ENCODE measurements at places on chromosomes 12 and 14. TPM values are rescaled to one million over a fixed set of nuclear protein-coding genes. Genes with fewer than 3 reads are reported as not detected.

DNA sequence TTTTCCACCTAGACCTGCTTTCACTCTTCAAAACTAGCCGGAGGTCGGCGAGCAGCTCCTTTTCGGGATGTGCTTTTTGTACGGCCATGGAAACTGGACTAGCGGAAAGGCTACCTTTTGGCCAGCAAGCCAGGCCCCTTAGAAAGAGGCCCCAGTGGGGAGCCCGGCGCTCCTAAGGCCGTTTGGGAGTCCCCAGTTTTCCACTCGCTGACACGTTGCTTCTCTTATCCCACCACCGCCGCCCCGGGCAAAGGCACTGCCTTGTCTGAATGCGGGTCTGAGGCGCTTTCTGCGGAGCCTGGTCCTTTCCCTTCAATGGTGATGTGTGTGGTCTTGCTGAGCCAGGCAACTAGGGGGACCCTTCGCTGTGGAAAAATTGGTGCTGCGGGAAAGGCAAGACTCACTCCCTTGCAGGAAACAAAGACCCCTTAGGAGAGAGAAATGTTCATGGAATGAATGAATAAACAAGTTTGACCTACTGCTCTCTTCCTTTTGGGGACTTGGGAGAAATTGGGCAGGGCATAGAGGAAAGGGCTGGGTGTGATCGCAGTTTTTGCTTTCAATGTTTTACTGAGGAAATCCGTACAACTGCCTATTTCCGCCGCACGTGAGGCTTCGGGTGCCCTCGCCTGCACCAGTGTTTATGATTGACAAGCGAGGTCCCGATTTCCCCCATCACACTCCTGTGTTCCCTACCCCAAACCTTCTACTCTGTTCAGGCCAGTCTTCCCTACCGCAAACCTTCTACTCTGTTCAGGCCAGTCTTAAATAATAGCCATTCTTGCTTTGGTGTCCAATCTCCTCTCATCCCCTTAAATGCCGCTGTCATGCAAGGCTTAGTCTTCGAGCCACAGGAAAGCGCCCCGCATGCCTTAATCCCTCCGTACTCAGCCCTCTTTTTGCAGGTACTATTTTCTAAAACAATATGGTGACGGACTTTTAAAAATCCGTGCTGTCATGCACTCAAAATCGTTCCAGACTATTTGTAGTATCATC lies 1.0 kb upstream of the SLC38A2 start:
- DNase-seq = peak; percentile 92

GRCh38 chr12:61452076-61452475 lies 808.1 kb upstream of the USP15 start:
- no peak for DNase-seq

DNA sequence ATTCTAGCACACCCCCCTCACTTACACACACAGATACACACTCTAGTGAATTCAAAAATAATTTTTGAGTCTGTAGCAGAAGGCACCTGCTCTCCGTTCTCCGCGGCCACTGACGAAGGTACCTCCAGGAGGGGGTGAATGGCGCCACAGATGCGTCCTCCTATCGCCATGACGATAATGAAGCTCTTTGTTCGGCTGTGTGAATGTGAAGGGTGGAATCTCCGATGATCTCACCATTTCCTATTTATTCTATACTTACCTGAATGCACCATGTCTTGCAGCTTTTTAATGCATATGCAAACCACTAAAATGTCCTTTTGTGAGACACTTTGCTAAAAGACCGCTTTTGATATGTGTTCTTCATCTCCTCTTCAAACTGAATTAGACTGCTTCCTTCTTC lies 162.7 kb downstream of the EGLN3 start:
- DNase-seq = no peak

- no peak for DNase-seq
These were observed 153.5 kb downstream of the KCNA5 start for GRCh38 chr12:5197131-5197530.

DNA sequence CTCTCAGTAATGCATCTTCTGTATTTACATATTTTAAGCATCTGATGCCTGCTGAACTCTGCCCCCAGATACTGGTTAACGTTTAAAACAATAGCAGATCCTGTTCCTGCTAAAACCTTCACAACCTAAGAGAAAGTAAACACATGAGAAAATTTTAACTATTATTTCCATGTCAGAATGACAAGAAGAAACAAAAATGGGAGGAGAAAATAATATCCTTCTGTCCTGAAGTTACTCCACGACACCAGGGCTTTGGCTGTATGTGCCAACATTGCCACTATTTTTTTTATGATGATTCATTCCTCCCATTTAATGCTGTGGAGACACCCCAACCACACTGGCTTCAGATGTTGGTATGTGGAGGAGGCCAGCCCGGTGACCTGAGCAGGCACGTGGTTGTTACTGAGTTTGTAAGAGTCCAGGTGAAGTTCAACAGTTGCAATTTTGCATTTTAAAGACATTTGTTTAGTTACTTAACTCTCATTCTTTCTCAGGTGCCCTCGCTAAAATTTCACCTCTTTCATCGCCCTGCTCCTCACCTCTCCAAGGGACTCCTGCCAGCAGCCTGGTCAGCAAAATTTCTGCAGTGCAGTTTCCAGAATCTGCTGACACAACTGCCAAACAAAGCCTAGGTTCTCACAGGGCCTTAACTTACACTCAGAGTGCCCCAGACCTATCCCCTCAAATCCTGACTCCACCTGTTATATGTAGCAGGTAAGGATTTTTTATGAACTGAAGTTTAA lies 65.5 kb upstream of the SLCO1C1 start:
- no peak for DNase-seq

DNA sequence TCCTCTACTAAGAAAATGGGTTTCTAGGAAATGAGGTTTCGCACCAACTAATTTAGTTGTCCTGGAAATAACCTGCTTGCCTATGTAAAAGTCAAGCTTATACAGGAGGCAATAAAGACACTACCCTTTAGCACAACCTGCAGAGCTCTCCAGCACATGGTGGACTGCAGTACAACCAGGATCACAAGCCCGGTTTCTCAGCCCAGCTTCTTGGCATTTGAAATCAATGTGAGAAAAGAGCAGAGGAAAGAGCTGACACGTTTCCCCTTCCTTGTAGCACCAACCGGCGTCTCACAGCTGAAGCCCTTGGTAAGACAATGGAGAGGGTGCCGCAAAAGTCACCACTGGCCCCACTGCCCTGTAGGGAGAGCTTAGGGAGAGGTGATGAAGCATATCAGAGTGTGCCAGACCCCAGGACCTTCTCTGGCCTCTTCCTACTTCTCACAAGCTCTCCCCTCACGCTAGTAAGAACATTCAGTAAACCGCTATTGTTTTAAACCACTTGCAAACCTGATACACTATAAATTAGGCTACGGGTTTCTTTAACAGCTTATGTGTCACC lies 8.6 kb downstream of the SPTLC2 start:
- no peak for DNase-seq

DNA sequence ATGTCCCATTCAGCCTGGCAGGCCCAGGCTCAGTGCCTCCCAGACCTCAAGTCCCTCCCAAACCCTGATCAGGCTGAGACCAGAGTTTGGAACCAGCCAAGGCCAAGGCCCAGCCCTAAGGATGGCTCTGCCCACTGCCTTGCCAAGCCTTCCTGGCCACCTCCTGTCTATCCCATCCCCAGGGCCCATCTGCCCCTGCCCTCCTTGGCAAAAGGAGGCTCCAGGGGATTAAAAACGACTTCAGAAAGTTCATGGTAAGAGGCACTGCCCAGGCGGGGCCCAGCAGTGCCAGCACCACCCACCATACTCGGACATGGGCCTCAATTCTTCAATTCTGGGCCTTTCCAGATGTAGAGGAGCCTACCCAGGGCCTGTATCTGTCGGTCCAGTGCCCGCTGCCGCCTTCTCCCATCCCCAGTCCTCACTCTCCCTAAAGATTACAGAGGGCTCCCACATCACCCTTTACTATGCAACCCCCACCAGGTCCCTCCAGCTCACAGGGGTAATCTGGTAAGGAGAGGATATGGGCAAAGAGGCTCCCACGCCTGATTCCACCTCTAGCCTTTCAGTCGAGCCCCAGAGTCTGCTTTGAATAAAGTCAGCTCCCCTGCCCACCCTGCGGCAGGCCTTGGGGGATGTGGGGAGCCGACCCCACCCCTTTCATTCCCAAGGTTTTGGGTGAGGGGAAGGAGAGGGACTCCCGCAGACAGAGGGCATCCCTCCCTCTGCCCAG lies 932 bp downstream of the ADCY6 start:
- DNase-seq = no peak

- DNase-seq = no peak
These were observed 20.4 kb downstream of the TPH2 start for GRCh38 chr12:71958993-71959578.

DNA sequence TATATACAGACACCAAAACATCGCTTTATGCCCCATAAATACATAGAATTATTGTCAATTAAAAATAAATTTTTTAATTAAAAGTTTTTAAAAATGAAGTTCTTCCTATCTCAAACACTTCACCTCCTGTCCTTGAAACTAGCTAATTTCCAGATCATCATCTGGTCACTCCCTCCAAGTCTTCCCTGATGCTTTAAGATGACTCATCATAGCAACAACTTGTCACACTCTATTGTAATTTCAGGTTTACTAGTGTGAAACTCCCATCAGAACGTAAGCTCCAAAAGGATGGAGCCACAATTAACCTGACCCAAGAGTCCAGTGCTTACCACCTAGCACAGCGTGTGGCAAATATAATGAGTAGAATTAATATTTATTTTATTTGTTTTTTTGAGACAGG lies 16.3 kb downstream of the GXYLT1 start:
- no peak for DNase-seq

- peak; percentile 79 for DNase-seq
These were observed 11.2 kb upstream of the PNMA1 start for GRCh38 chr14:73725116-73726024.

DNA sequence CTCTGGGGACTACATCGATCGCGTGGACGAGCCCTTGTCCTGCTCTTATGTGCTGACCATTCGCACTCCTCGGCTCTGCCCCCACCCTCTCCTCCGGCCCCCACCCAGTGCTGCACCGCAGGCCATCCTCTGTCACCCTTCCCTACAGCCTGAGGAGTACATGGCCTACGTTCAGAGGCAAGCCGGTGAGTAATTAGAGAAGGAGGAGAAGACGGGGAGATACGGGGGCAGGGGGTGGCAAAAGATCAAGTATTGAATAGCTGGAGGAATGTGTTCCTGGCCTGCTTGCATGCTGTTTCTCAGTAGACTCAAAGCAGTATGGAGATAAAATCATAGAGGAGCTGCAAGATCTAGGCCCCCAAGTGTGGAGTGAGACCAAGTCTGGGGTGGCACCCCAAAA lies 21.9 kb downstream of the OS9 start:
- peak; percentile 64 for DNase-seq

The DBX2 gene
- 0.91 TPM for total RNA-seq

The SLC10A1 gene
- total RNA-seq = not detected

The TAS2R31 gene
- 0.27 TPM for total RNA-seq

The FANCM gene
- 3.8 TPM for total RNA-seq

The LRRK2 gene
- total RNA-seq = 11.1 TPM

The CAND1 gene
- 71.0 TPM for total RNA-seq

Data from lower leg skin (tissue), 4 donors.